ENCODE measurements at places on chromosomes 6 and 20. TPM values are rescaled to one million over a fixed set of nuclear protein-coding genes. Genes with fewer than 3 reads are reported as not detected.

GRCh38 chr6:74891349-74891831, 314.5 kb downstream of the COL12A1 start:
- DNase-seq, result no peak

DNA sequence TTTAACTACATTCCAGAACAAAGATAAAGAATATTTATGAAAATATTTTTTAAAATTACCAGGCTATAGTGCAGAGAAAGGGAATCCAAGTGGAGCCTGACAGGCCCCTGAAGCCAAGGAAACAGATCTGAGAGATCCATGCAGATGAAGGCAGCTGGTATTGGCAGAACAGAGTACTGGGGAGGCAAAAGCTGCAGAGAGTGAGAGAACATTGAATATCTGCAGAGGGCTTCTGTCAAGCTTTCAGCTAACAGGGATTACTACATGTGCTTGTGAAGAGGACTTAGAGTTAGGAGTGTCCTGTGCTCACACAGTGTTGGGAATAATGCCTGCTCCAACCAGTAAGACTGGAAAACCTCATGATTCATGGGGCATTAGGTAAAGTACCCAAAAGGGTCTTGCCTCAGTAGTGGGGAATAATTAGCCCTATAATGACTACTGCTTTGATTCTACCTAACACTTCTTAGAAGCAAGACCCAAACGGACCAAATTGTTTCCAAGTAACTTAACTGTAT, 657.2 kb downstream of the DHX35 start:
- no peak for DNase-seq

- DNase-seq, result no peak
These were observed 153.1 kb upstream of the SIM1 start for GRCh38 chr6:100617633-100618350.

- no peak for DNase-seq
These were observed 509.4 kb downstream of the KIF16B start for GRCh38 chr20:16063881-16064280.

GRCh38 chr20:21100578-21101452, 5.3 kb downstream of the LINC00237 start:
- DNase-seq, result no peak

DNA sequence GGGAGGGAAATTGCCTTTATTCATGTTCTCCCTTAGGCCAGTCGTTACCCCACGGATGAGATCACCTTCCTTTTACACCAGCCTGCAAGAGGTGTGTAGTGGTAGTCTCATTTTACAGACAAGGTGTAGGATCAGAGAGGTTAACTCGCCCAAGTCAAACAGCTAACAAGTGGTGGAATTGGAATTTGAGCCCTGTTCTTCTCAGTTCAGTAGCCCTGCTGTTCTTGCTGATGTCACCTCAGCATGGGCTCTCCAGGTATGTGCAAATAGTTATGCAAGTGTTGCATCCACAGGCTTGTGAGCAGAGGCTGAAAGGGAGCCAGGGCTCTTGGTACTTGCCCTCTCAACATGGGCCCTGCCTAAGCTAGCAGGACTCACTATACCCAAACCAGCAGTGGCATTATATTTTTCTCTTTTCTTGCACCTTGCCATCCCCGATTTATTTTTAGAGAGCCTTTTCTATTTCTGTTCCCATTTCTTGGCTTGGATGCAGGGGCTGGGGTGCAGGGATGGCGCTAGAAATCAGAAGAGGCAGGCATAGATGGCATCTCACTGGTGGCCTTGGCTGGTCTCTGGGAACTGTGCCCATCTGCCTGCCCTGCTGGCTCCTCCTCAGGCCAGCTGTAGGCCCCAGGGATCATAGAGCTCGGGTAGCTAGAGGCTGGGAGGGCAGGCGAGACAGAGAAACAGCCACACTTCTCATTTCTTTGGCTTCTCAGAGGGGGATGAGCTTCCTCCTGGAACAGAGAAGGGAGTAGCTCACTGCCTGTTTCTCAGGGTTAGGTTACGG, 18.2 kb downstream of the PPARD start:
- no peak for DNase-seq

The HLA-DMB gene
- total RNA-seq, result 0.18 TPM

- DNase-seq, result no peak
These were observed 136.0 kb upstream of the CST7 start for GRCh38 chr20:24813080-24813479.

DNA sequence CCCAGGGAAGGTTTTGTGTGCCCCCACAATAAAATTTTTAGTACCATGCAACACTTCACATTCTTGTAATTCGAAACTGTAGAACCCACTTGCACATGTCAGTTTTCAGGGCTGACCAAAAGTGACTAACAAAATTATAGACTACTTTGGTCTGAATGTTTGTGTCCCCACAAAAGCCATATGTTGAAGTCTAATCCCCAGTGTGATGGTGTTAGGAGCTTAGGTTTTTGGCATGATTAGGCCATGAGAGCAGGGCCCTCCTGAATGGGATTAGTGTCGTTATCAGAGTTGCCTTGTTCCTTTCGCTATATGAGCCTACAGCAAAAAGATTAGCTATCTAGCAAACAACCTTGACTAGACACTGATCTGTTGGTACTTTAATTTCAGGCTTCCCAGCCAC, 49.0 kb upstream of the TENT5A start:
- DNase-seq, result no peak

DNA sequence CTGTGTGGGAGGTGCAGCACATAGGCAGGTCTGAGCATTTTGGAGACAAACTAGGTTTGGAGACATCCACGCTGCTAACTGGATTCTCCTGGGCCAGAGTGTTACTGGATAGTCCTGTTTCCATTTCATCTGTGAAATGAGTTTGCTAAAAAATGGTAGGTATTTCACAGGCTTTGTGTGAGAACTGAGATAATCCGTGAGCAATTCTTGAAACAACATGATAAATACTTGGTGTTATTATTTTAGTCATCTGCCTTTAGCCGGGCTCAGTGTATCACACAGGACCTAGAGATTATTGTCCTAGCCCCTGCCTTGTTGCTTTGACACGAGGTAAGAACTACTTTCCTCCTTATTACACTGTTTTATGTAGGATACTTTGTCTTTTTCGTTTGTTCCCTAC, 63.0 kb downstream of the PRR18 start:
- no peak for DNase-seq

GRCh38 chr6:160487116-160487515, 138.9 kb downstream of the SLC22A3 start:
- DNase-seq, result no peak

DNA sequence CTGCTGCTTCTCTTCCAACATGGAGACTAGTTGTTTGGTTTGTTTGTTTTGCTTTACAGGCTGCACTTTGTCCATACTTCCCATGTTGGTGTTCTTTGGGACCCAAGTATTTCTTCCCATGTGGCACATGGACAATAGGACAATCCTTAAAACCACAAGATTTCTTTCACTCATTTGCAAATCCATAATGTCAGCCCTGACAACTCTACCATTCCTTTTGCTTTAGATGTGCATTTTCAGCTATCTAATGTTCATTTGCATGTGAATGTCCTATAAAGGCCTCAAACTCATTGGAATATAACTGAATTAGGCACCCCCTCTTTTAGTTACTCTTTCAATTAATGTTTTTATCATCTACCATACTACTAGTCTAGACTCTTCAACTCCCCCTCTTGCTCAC, 16.7 kb downstream of the THEMIS start:
- DNase-seq, result no peak

GRCh38 chr6:23728707-23729106, 397.3 kb upstream of the NRSN1 start:
- DNase-seq, result no peak

All from K562 (cell line).